Hepatocyte (in vitro differentiated cells): ENCODE measurements at places on chromosomes 16 and 17.
A peak's percentile ranks its signal among the peaks of the same experiment; 100 is the strongest.

DNA sequence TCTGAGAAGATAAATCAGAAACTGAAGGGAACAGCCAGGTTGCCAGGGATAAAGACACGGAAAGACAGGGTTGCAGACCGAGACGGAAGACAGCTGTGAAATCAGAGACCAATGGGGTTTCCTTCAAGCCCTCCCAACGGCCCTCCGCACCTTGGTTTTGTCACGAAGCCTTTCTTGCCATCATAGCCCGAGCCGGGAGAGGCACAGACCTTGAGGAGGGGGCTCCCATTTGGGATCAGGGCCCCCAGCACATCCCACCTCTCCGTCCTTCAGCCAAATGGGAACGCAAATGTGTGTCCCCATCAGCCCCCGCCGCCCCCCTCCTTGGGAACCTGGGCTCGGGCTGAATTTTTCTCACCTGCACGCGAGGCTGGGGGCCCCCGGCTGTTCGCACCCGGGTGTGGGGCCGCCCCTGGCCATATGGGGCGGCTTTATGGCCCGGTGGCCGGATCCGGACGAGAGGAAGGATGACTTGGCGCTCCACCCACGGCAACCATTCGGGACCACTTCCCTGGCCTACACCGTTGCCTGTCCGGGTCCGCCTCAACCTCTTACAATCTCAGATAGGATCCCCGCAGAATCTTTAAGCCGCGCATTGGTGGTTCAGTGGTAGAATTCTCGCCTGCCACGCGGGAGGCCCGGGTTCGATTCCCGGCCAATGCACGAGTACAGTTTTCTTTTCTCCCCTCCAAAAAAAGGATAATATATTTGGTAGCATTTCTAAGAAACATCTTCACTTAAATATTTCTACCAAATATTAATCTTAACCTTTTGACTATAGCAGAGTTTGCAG is 1.4 kb upstream of the HES7 start:
- DNase-seq: peak; percentile 88

DNA sequence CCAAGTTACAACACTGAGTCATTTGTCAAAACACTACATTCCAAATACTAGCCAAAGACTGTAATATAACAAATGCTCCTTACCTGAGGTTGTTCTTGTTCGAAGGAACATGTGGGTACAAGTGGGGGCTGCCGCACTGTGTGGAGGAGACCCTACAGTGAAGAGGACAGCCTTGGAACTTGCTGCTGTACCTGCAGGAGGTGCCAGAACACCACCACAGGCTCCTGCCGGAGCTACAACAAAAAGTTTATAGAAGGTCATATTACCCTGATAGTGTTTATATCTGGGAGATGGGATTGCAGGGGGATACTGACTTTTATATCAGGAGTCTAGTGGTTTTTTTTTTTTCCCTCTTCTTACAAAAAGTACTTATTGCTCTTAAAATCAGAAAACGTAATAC is 37.8 kb upstream of the ALDH3A1 start:
- no peak for DNase-seq

DNA sequence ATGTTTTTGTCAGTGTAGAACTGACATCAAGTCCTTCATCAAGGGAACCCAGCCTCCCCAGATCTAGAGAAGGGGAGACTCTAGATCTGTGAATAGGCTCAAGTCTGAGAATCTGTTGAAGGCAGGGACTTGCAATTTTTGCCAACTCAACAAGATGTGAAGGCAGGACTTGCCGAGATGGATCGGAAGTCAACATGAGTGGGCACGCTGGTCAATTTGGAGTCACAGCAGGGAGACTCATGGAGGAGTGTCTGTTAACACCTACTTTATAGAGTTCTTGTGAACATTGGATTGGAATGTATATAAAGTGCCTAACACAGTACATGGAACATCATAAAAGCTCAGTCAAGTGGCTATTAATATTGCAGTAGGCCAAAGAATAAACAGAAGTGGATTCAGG is 10.0 kb downstream of the ZNF689 start:
- DNase-seq: no peak

DNA sequence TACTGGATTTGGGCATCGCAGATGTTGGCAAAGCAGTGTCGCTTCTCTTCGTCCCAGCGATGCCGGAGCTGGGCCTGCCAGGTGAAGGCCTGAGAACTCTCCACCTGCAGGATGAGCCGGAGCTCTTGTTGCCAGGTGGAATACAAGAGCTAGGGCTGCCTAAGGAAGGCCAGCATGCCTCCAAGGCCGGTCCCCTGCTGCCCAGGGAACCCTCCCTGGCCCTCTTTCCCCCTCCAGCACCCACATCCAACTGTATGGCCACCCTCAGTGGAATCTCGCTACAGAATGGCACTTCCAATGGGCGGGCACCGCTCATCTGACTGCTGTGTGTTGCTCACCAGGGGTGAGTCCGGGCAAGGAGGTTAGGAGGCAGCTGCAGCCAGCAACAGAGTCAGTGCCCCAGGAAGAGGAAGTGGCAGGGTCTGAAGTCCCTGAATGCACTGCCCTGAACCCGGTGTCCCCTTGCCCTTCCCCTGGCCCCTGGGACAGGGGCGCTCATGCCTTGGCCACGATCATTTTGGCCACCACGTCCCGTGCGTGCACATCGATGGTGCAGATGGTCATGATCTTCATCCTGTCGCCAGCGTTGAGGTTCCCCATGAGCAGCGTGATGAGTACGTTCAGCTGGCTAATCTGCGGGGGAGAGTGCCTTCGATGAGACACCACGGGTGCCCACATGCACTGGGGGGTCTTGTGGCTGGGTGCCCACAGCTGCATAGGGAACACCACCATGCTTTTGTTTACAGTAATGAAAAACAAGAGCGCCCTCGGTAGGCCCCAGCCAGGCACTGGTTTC is 75.8 kb downstream of the DNAH17 start:
- DNase-seq: no peak

DNA sequence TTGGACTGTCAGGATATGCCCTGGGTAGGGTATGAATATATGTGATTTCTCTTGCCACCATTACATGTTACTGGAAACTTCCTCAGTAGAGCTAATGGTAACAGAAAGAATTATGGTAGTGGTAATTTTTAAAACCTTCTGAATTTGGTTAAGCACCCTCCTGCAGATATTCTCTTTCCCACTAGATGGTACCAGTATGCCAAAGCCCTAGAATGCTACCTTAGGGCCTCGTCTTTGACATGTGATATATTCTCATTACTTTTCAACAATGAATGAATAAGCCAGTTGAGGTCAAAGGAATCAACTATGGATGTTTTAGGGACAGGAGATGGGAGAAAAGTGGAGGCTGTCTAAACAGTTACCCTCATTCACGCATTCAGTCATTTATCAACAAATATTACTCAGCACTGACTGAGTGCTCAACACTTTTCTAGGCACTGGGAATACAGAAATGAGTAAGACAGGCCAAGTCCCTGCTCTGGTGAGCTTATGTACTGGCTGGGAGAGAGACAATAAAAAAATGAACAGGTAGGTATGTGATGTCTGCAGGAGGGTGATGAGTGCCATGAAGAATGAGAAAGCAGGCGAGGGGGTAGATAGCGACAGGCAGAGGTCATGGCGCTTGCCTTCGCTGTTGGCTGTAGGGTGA is 14.7 kb downstream of the CDH13 start:
- DNase-seq: no peak
